Astrocyte (in vitro differentiated cells and primary cell): ENCODE measurements at places on chromosomes 11 and 22.

DNA sequence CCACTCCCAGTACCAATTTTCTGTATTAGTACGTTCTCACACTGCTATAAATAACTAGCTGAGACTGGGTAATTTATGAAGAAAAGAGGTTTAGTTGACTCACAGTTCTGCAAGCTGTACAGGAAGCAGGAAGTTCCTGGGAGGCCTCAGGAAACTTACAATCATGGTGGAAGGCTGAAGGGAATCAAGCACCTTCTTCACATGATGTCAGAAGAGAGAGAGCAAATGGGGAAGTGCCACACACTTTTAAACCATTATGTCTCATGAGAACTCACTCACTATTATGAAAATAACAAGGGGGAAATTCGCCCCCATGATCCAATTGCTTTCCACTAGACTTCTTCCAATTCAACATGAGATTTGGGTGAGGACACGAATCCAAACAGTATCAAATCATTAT lies 271.4 kb downstream of the ETS1 start:
- no peak for DNase-seq

DNA sequence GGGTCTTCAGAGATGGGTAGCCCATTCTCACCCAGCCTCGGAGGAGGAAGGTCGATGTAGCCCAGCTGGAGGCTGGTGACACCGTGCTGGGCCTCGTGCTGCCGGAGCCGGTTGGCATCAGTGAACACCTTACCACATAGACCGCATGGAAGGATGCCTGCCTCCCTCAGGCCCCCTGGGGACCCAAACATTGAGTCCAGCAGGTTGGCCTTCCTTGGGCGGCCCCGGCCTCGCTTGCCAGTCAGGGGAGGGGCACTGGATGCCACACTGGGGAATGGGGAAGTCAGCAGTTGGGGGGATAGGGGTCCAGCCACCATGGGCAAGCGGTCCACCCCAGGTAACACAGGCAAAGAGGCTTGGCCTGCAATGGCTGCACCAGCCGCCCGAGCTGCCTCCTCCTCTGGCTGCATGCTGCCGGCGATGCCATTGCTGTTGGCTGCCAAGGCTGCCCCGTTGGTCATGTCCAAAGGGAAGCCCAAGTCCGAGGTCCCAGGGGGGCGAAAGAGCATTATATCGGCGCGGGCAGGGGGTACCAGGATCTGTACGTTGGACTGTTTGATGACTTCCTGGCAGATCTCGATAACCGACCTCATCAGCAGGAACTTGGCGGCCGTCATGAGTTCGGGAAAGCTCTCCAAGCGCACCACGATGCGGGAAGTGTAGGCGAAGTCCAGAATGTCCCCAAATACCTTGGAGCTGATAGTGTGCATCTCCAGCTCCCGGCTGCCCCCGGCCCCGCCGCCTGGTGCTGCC lies 1.4 kb downstream of the PATZ1 start:
- DNase-seq = peak; percentile 53

DNA sequence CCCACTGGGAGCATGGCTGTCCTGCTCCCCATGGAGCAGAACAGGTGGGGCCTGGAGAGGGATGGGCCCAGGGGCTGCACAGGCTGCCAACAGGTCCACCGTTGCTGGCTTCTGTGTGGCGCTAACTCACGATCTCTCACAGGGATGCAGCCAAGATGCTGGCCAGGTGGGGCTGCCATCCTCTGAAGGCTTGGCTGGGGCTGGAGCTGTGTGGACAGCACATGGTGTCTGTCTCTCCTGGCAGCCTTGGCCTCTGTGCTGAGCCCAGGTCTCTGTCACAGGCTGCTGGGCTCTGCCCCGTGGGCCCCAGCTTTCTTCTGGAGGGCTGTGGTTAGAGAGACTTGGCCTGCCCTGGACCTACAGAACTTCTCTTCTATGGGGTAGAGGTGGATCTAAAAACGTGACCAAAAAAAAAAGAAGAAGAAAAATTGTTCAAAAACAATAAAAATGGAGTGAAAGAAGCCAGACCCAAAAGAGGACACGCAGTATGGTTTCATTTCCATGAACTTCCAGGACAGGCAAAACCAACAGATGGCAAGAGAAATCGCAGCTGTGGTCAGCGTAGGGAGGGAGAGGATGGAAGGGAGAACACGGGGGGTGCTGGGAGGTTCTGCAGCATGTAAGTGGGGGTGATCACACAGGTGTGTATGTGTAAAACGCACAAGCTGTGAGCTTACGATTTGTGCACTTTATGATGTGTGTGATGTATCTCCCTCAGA lies 12.2 kb downstream of the PARVG start:
- DNase-seq = no peak

- DNase-seq = no peak
These were observed 18.5 kb downstream of the APLP2 start for GRCh38 chr11:130088217-130088616.

GRCh38 chr11:43751726-43752125 lies 71.2 kb downstream of the HSD17B12 start:
- no peak for DNase-seq

- DNase-seq = peak; percentile 59
These were observed 1.1 kb upstream of the ATG16L2 start for GRCh38 chr11:72812967-72813739.

- DNase-seq = no peak
These were observed 6.4 kb upstream of the CEP295 start for GRCh38 chr11:93655047-93655446.

DNA sequence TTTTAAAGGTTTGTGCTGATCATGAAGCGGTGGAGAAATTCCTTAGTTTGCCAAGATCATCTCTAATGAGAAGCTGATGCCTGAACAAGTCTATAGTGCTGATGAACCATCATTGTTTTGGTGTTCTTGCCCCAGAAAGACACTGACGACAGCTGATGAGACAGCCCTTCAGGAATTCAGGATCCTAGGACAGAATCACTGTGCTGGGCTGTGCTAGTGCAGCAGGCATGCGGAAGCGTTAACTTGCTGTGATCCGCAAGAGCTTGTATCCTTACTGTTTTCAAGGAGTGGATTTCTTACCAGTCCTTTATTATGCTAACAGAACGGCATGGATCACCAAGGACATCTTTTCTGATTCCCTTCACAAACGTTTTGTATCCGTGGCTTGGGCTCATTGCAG lies 104.1 kb downstream of the TBC1D22A start:
- peak; percentile 93 for DNase-seq

DNA sequence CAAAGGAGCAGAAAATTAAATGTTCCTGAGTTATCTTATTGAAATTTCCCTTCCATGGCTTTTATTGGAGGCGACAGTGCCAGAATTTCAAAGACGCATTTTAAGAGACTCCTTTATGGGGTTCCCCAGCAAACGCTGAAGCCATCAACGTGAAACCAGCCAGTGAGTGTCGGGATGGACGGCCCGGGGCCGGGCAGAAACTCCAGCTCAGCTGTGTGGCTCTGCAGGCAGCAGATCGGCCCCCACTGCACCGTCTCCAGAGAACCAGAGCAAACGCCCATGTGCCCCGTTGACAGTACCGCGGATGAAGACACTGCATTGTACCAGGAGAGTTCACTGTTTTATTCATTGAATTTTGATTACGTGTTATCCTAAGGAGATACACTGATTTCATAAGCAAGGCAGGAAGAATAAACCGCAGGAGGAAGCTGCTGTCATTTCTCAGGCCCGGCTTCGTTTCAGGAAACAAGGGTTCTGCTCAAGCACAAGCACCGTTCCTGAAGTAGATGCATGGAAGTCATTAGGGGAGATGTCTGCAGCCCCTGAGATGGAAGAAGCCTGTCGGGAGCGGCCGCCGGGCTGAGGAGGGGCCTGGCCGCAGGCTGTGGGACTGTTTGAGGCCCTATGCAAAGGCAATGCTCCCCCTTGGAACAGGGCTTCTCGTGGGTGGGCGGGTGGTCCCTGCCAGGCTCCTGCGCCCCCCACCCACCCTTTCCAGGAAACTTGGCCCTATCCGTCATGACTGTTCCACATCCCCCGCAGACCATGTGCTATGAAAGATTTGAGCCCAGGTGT lies 639.7 kb downstream of the TBC1D22A start:
- no peak for DNase-seq

GRCh38 chr11:17294033-17294432 lies 17.5 kb downstream of the NUCB2 start:
- DNase-seq = no peak

- no peak for DNase-seq
These were observed 23.7 kb upstream of the RFPL3 start for GRCh38 chr22:32333769-32334659.

- DNase-seq = no peak
These were observed 5.1 kb upstream of the SAAL1 start for GRCh38 chr11:18111005-18111404.

- no peak for DNase-seq
These were observed 195.8 kb downstream of the DLG2 start for GRCh38 chr11:85431319-85431718.

DNA sequence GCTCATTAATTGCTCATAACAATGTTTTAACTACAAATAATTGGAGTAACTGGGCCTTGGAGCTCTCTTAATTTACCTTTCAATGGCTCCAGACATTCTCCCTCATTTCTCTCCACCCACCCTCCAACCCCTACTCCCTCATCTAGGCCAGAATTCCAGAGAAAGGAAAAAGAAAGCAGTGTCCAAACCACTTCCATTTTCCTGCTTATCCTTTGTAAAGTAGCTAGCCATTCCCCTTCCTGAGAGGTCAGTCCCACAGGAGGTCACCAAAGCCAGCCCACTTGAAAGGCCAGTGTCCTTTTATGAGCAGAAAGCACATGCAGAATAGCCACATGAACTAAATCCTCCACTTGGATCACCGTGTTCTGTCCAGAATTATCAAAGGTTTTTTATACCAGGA lies 404.8 kb upstream of the FAT3 start:
- DNase-seq = no peak

- DNase-seq = no peak
These were observed 61.9 kb upstream of the MYO18B start for GRCh38 chr22:25680051-25680450.

DNA sequence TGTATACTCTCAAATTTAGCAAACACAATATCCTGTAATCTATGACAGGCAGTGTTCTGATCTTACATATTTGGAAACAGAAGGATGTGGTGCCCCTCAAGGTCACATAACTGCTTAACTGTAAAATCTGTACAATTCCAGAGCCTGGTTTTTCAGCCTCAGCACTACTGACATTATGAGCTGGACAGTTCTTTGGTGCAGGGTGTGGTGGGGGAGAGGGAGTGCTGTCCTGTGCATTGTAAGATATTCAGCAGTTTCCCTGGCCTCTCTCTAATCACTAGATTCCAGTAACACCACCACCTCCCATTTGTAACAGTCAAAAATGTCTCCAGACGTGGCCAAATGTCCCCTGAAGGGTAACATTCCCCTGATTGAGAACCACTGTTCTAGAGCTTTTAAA lies 1.8 kb upstream of the OR5B21 start:
- DNase-seq = no peak

DNA sequence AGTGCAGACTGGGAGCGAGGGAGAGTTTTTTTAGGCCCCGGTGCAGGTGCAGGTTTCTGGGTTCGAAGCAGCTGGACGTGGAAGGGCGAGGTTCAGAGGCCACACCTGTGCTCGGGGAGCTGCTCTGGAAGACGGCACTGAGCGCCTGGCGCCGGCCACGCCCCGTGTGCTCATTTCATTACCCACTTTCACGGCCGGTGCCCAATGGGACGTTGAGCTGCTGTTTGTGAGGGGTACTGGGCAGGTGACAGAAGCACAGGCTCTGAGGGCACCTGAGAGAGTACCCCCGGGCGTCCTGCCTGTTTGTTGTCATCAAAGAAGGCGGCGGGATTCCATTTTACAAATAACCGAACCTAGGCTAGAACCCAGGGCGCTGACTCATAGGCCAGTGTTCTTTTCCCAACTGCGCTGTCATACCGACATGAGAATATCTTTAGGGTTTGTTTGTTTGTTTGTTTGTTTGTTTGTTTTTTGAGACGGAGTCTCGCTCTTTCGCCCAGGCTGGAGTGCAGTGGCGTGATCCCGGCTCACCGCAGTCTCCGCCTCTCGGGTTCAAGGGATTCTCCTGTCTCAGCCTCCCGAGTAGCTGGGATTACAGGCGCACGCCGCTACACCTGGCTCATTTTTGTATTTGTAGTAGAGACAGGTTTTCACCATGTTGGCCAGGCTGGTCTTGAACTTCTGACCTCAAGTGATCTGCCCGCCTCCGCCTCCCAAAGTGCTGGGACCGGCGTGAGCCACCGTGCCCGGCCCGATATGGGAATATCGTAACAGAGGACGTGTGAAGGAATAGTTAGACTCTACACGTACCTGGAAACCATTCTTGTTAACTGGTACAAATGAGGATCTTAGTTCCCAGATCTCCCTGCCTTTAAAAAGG lies 16.6 kb upstream of the SPTBN2 start:
- DNase-seq = no peak

DNA sequence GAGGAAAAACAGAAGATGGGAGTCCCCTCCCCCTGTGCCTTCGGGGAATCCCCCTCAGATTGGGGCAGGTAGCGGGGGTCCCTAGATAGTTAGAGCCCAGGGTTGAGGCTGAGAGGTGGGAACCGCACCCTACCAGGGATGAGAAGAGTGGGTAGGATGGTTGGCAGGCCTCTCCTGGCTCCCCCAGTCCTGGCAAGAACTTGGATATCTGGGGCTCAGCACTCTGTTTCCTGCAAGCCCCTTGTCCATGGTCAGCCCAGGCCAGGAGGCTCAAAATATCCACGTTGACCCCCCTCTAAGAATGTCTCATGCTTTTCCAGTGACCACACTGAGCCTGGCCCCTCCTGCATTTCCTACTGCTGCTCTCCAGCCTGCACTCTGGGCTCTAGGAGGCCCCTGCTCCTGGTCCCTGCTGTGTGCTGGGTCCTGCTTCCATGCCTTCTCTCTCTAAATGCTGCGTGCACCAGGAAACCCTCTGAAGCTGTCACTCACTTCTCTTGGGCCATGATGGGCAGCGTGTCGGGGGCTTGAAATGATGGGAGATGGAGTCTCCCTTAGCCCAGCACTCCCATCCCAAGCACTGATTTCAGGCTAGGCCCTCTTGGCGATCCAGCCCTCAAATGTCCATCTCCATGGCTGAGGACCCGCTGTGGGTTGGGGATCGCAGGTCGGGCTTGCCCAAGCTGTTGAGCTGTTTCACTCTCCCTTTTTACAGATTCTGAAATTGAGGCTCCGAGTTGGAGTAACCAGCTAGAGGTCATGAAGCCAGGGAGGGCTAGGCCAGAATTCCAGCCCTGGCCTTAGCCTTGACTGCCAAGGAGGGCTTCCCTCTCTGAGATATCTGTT lies 2.0 kb downstream of the MAP3K11 start:
- DNase-seq = no peak

DNA sequence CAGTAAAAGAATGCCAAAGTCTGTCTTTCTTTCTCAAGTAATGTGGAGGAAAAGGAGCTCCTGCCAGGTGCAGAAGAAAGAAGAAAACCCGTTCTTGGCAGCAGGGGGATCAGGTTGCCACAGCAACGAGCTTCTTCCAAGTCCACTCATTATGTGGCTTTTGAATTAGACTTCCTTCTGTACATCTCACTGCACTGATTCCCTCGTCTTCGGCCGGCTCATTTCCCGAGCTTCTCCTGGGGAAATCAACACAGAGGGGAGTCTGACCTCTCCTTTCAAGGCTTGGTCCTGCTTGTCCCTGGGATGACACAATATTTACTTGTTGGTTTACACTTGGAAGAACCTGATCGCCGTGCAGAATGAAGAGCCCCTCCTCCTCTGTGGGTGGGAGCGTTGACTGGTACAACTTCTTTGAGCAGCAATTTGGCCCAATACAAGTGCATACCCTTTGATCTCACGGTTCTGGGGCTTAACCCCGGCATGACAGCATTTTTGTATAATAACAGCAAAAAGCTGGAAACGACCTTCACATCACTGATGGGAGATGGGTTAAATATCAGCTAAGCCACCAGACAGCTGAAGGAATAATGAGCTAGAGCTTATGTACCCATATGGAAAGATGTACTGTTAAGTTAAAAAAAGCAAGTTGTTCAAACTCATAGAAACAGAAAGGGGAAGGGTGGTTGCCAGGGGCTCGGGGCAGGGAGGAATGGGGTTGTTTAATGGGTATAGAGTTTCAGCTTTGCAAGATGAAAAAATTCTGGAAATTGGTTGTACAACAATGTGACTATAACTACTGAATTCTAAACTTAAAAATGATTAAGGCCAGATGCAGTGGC lies 35.4 kb downstream of the MCHR1 start:
- peak; percentile 87 for DNase-seq
